ENCODE measurements at places on chromosomes 7 and 10. TPM values are rescaled to one million over a fixed set of nuclear protein-coding genes. Genes with fewer than 3 reads are reported as not detected.
A peak's percentile ranks its signal among the peaks of the same experiment; 100 is the strongest.

- no peak for DNase-seq
These were observed 771.6 kb upstream of the COBL start for GRCh38 chr7:52088008-52088901.

DNA sequence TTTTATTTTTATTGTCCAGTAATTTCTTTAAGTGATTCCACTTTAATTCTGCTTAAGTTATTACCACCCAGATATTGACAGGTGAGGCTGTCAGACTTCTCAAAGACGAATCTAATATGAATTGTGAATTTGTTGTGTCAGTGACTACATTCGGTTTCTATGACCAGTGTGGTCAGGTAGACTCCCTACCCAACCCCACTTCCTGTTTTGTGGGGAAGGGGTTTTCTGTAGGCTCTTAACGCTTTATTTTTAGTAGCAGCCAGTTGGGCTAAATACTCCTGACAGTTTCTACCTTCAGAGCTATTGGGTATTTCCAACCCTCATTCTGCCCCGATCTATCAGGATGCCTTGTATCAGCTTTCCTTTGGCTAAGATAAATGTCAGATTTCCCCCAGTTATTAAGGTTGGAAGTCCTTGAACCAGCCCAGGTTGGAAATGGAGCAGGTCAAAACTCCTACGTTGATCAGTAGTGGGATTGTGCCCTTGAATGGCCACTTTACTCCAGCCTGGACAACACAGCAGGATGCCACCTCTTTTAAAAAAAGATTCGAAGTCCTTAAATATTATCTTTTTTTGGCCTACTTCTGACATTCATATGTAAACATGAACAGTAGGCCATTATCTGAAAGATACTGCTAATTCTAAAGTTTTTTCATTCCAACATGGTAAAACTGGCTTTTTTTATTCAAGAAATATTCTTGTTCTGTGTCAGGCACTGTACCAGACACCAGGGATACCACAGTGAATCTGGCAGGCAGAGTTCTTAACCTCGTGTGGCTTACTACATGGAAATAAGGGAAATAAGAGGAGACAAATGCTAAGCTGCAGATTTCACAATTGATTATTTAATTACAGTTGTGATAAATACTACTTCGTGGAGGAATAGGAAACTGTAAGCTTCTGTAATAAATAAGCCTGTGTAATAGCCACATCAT lies 133.3 kb upstream of the SAMD8 start:
- no peak for DNase-seq

- DNase-seq = no peak
These were observed 25.0 kb downstream of the RTKN2 start for GRCh38 chr10:62243647-62243997.

GRCh38 chr7:140719721-140720120 lies 23.2 kb downstream of the NDUFB2 start:
- no peak for DNase-seq

GRCh38 chr7:157875230-157876179 lies 538.7 kb downstream of the DNAJB6 start:
- no peak for DNase-seq

- DNase-seq = no peak
These were observed 93.1 kb upstream of the NAMPT start for GRCh38 chr7:106377847-106378361.

GRCh38 chr7:127595737-127596136 lies 2.2 kb downstream of the FSCN3 start:
- DNase-seq = no peak

GRCh38 chr10:36465604-36466379 lies 659.6 kb upstream of the ANKRD30A start:
- DNase-seq = no peak

GRCh38 chr7:42125321-42125720 lies 111.7 kb downstream of the GLI3 start:
- DNase-seq = no peak

DNA sequence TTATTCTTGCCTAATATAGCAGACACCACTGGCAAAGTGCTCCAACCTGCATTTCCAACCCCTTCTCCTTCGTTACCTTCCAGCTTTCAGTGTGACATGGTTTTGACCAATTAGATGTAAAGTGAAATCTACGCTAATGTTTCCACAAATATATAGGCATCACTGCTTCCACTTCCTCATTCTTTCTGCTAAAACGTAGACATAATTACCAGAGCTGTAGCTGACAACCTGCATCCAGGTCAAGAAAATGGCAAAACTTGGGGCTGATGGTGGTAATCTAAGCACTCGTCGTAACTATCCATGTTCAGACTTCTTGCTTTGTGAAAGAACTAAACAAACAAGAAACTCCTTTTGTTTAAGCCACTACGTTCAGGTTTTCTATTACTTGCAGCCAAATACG lies 41.8 kb upstream of the COL1A2 start:
- no peak for DNase-seq

GRCh38 chr7:1136841-1137516 lies 23.0 kb downstream of the ZFAND2A start:
- peak; percentile 27 for DNase-seq

GRCh38 chr10:122638106-122638505 lies 61.5 kb downstream of the C10orf120 start:
- peak; percentile 0 for DNase-seq

GRCh38 chr10:76582531-76582930 lies 1055.1 kb downstream of the KCNMA1 start:
- no peak for DNase-seq

- no peak for DNase-seq
These were observed 160.0 kb upstream of the ANK3 start for GRCh38 chr10:60549686-60550085.

DNA sequence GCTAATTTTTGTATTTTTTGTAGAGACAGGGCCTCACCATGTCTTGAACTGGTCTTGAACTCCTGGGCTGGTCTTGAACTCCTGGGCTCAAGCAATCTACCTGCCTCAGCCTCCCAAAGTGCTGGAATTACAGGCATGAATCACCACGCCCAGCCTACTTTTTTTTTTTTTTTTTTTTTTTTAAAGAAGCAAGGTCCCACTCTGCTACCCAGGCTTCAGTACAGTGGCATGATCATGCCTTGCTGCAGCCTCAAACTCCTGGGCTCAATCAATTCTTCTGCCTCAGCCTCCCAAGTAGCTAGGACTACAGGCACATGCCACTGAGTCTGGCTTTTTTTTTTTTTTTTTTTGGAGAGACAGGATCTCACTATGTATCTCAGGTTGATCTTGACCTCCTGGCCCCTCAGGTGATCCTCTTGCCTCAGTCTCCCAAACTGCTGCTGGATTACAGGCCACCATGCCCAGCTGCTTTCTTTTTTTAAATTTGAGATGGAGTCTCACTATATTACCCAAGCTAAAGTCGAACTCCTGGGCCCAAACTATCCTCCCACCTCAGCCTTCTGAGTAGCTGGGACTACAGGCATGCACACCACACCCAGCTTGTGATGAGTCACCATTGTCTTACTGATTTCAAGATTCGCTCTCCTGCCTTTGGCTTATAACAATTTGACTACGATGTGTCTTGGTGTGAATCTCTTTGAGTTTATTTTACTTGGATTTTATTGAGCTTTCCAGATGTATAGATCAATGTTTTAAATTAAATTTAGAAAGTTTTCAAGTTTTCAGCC lies 9.0 kb downstream of the RPEL1 start:
- DNase-seq = no peak

GRCh38 chr10:83517456-83517855 lies 621.9 kb upstream of the GHITM start:
- DNase-seq = no peak

- no peak for DNase-seq
These were observed 120.8 kb downstream of the DNAJB6 start for GRCh38 chr7:157457355-157458253.

GRCh38 chr10:37710831-37711616 lies 146.4 kb downstream of the ZNF248 start:
- DNase-seq = no peak

DNA sequence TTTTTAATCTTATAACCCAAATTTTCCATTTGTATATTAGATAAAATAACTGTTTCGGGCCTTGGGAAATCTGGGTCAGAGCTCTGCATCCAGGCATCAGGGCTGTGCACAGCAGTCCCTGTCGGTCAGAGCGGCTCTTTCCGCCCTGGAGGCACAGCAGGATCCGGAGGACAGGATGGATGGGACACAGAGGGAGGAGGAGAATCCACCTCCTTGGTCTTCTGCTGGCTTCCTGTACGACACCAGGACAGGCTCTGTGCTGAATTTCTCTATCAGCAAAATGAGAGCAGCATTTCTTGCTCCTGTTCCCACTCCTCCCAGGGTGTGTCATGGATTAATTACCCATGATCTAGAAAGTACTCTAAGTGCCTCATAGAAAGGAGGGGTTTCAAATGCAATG lies 254.9 kb downstream of the SKAP2 start:
- DNase-seq = peak; percentile 11

GRCh38 chr7:98235901-98236300 lies 16.1 kb downstream of the TECPR1 start:
- DNase-seq = no peak

DNA sequence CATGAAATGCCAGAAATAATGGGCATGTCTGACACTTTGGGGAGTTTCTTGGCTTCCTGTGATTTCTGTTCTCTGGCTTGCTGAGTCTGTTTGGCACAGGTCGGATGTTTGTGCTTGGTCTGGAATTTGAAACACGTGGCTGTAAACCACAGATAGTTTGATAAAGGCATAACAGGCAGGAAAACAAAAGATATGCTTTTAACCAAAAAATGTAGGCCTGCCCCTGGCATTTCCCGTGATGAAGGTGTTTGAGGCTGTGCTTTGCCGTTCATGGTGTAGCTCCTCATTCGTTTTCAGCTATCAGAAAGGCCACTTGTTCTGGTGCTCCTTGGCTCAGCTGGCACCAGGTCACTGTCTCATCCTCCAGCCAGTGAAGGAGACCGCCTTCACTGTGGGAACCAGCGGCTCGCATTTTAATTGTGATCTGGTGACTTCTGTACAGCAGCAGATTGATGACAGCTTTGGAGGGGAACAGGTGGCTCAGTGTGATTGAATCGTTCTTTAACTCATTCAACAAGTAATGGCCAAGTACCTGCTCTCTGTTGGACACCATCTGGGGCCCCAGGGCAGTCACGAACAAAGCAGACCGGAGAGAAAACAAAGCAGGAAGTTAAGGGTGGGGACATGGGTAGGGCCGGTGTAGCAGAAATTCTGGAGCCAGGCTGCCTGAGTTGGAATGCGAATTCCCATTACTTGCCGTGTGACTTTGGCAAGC lies 111.5 kb downstream of the CCNY start:
- DNase-seq = no peak

DNA sequence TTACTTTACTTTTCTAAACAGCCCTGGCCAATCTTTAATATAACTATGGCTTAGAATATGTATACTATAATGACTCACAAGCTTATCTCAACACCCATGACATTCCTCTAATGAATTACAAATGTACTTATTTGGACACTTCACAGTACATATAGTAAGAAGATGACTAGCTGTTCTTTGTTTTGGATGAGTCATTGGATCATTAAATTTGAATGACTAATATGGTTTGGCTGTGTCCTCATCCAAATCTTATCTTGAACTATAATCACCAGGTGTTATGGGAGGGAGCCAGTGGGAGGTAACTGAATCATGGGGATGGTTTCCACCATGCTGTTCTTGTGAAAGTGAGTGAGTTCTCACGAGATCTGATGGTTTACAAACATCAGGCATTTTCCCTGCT lies 807.5 kb upstream of the SORCS1 start:
- DNase-seq = no peak

DNA sequence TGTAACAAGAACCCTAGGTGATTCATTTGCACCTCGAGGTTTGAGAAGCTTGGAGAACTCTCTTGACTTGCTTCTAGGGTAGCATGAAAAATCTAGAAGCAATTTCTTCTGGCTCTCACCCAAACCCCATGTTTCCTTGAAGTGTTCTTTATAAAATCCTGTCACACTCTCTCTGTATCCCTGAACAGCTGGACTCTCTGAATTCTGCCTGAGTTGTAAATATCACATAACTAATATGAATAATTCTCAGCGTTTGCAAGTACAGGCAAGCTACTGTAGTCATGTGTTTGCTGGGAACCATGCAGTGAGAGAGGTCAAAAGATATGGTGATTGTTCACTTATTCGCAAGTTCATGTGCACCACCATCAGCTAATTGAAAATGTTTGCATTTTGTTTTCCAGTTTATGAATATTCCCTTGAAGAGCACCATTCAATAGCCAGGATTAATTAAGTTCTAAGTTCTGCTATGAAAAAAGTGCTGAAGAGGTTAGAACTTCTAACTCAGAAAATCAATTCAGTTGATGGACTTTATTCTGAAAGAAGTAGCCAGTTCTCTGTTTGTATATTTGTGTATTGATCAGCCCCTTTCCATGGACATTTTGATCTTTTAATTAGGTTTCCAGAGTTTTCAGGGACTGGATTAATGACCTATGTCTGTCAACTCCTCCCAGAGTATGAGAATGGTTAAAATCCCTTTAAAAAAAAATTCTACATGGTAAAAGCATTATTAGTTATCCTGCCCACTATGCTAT lies 243.0 kb downstream of the PLXDC2 start:
- no peak for DNase-seq

GRCh38 chr7:36344622-36345021 lies 45.0 kb upstream of the ANLN start:
- no peak for DNase-seq

- DNase-seq = no peak
These were observed 44.6 kb downstream of the MTERF1 start for GRCh38 chr7:91835826-91836368.

DNA sequence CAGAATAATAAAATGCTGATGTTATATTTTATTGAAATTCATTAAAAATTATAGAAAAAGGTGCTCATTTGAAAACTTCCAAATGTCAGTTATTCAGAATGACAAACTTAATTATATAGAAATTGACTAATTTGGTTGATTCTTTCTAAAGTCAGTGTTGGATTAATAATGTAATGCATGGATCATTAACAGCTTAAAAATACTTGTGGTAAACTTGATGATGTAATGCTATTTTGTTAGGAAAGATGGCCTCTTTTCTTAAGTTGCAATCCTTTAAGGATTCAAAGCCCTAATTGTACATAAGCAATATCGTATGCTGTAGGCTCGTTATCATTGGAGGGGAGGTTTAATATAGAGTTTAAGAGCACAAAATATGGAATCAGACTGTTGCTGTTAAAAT lies 141.2 kb downstream of the ZEB1 start:
- no peak for DNase-seq

- no peak for DNase-seq
These were observed 25.5 kb downstream of the NSUN6 start for GRCh38 chr10:18625886-18626285.

The GRM3 gene
- not detected for polyA plus RNA-seq

The GRID2IP gene
- 0.39 TPM for polyA plus RNA-seq

The HTR5A gene
- not detected for polyA plus RNA-seq

The PFKP gene
- polyA plus RNA-seq = 105 TPM

The SPDYE6 gene
- polyA plus RNA-seq = 0.23 TPM

The SUGCT gene
- 6.3 TPM for polyA plus RNA-seq

The PTTG1IP2 gene
- polyA plus RNA-seq = not detected

The MKX gene
- polyA plus RNA-seq = 1.2 TPM

The SPDYE9 gene
- polyA plus RNA-seq = not detected

The PKD2L1 gene
- polyA plus RNA-seq = 4.2 TPM

The CYP26A1 gene
- not detected for polyA plus RNA-seq

The CYP3A5 gene
- 13.2 TPM for polyA plus RNA-seq

All from sigmoid colon (tissue), 7 donors.